HCT116 (cell line): ENCODE measurements at places on chromosomes 2 and 18.

DNA sequence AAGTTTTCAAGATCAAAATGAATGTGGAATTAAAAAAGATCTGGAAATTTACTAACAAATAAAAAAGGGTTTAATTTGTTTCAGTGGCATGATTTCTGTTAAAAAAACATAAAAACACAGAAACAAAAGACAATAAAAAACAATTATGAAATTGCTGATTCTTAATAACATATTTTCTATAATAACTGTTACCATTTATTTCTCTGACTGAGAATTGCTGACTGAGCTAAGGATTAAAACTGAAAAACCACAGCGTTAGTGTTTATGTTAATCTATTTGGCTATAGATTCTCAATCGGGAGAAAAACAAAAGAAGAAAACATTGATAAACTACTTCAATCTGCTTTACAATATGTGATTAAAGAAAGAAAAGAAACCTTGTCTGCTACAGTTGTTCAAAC, 678.6 kb upstream of the ZEB2 start:
- no peak for DNase-seq

GRCh38 chr2:68385220-68385906, 20.3 kb downstream of the PLEK start:
- DNase-seq, result no peak

DNA sequence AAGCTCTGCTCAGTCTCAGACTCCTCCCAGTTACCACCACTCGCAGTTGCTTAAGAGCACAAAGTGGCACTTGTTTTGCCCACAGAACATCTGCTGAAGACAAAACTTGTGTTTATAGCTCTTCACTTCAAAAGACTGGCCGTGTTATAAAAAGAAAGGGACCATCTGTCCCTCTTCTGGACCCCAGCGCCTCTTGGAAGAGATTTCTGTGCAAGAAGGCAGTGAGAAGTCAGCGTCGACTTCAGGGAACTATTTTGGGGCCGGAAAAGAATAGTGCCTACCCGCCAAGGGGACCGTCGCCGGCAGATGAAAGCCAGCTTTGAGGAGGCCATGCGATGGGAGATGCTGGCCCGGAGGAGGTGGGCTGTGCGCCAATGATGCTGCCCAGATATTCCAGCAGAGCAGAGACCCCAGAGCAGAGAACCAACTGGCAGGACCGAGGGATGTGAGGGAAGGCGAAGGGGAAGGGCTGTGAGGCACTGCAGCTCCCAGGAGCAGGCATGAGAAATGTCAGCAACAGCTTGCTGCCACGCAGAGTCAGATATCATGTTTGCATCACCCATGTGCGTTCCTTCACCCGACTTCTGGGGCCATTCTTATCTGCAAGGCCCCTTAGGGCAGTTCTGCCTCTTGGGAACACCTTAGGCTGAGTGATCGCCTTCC, 270.9 kb downstream of the ATAD2B start:
- DNase-seq, result no peak

DNA sequence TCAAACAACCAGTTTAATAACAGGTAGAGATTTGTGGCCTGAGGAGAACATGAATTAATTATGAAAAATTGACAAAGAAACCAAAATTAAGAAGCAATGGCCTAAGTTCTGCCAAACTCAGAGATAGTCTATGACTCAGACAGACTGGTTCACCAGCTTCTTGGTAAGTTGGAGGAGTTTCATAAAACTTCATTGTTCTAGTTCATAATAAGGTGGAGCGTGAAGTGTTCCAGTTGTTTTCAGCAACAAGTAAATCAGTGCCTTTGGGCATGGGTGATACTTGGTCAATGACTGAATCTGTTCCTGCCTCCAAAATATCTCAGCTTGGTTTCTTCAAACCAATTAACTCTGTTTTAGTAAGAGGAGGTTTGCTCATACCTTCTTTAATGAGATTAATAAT, 40.0 kb downstream of the SLC40A1 start:
- no peak for DNase-seq

- no peak for DNase-seq
These were observed 374.1 kb downstream of the TGIF1 start for GRCh38 chr18:3824101-3824500.

GRCh38 chr18:79077181-79077580, 8.0 kb downstream of the ATP9B start:
- no peak for DNase-seq

- DNase-seq, result no peak
These were observed 298.8 kb downstream of the TNS1 start for GRCh38 chr2:217703999-217704398.

DNA sequence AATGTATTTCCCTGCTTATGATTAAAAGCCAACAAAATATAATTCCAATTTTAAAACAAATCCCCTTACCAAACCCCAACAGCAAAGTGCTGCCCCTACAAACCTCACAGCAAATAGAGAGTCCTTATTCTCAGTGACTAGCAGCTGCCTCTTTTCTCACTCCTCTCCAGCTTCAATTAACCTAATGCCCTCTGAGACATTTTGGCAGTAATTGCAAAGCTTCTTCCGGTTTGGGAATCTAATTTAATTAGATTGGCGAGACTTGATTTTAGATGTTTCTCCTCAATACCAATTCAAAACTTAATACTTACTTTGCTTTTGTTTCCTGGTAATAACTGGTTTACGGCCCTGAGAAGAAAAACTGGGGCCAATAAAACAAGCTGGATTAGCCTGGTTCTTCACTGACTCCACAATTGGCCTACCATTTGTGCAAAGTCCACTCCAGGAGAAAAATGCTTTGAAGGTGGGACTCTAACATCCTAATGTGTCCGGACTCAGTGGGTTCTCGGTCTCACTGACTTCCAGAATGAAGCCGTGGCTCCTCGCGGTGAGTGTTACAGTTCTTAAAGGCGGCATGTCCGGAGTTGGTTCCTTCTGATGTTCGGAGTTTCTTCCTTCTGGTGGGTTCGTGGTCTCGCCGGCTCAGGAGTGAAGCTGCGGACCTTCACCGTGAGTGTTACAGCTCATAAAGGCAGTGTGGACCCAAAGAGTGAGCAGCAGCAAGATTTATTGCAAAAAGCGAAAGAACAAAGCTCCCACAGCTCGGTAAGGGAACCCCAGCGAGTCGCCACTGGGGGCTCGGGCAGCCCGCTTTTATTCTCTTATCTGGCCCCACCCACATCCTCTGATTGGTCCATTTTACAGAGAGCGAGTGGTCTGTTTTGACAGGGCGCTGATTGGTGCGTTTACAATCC, 52.8 kb downstream of the SLC35F5 start:
- DNase-seq, result no peak

- DNase-seq, result no peak
These were observed 1062.3 kb upstream of the CRIM1 start for GRCh38 chr2:35293261-35293660.

DNA sequence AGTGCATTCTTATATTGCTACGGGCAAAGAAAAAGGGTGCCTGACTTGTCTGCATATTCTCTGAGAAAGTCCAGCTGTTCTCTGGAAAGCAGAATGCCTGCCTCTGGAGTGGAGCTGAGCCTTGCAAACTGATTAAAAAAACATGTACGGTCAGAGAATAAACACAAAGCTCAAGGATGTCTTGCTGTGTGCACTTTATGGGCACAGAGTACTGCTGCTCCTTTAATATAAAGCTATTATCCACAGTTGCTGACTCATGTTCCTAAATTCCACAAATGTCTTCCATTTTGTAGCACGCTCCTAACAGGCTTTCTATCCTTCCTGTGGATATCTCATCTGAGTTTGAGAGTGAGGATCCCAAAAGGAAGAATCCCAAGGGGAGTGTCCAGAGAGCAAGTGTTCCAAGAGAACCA, 229.0 kb downstream of the MREG start:
- no peak for DNase-seq

- peak; percentile 47 for DNase-seq
These were observed 655 bp downstream of the NPPC start for GRCh38 chr2:231925303-231926179.

DNA sequence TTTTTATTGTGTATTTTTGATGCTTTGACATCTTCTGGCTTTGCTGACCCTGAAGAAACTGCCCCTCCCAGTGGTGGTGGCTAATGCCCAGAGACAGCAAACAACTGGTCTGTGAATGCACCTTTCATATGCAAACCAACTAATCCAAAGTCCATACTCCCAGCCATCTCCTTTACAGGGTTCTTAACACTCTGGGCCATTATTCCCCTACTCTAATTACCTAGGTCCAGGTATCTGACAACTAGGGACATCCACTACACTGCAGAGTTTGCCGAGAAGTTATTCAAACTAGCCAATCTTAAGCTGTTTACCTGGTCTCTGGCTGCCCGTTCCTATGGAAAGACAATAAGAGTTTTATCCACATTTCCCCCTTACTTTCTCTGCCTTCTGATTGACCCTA, 73.6 kb downstream of the FSHR start:
- no peak for DNase-seq

- DNase-seq, result no peak
These were observed 328.2 kb downstream of the RND3 start for GRCh38 chr2:150159300-150159699.

DNA sequence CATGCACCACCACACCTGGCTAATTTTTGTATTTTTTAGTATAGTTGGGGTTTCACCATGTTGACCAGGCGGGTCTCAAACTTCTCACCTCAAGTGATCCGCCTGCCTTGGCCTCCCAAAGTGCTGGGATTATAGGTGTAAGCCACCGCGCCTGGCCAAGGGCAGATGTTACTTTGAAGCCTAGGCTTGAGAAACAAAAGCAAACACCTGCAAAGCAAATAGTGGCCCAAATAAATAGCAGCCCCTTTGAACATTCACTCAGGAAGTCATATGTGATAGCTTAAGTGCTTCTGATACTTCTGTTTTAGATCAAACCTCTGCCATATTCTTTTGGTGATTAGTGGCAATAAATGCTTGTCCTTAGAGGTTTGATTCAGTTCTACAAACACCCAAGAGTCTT, 404.5 kb upstream of the SMIM21 start:
- DNase-seq, result no peak

DNA sequence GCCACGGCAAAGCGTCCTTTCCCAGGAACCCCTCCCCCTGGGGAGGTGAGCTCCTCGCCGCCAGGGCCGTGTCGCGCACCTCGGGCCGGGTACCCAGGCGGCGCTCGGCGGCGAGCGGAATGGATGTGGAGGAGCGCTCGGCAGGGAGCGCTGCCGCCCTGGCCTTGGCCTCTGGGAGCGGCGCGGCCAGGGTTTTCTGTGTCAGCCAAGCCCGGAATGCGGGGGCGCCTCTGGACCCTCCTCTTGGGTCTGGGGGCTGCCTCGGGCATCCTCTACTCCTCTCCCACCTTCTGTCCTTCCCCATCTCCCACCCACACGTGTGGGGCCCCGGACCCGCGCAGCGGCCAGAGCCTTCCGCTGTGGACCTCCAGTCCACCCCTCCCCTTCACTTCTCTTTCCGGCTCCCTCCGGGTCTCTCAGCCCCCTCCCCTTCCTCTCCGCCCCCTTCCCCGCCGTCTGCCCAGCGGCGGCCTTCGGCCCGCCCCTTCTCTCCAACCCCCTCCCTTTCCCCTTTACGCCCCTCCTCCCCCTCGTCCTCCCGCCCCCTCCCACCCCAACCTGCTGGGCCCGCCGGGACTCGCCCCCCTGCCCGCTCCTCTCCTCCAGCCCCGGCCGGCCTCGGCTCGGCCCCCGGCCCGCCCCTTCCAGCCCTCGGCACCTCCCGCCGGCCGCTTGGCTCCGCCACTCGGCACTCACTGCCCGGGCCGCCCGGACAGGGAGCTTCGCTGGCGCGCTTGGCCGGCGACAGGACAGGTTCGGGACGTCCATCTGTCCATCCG, at the start of gene MERTK:
Gene MERTK, plus strand, starts transcription at position 684 of the 779 bp plus-strand sequence. CDS start 129 bp downstream, outside the sequence.
- peak; percentile 72 for DNase-seq

DNA sequence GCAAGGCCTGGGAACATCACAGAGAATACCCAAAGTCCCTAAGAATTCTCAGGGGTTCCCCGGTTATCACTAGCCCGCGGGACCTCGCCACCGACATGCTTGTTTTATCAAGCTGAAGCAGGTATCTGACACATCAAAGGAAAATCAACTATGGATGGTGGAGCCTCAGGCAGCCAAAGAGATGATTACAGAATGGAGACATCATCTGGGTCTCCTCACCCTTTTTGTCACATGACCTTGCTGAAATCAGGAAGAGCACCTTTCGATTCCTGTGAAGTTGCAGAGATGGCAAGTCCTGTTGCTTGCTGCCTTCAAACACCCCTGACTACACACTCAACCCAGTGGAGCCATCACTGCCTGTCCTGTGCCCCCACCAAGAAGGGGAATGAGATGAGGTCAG, 19.2 kb upstream of the CAB39 start:
- no peak for DNase-seq

DNA sequence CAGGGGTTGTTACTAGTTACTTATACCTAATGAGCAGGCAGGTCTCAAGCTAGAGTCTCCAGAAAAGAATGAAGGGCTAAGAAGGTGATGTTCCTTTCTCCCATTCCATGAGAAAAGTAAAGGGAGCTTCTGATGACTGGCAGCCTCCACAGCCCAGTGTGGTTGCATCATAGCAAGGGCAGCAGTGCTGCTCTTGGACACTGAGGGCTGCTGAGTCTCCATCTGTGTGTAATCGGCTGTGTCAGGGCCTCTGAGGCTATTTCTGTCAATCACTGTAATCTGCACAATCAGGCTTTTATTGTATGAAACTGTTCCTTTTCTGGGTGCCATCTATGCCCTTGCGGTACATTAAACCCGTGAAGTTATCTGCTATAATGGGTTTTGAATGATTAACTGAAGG, 164.1 kb upstream of the FBXO11 start:
- DNase-seq, result no peak

DNA sequence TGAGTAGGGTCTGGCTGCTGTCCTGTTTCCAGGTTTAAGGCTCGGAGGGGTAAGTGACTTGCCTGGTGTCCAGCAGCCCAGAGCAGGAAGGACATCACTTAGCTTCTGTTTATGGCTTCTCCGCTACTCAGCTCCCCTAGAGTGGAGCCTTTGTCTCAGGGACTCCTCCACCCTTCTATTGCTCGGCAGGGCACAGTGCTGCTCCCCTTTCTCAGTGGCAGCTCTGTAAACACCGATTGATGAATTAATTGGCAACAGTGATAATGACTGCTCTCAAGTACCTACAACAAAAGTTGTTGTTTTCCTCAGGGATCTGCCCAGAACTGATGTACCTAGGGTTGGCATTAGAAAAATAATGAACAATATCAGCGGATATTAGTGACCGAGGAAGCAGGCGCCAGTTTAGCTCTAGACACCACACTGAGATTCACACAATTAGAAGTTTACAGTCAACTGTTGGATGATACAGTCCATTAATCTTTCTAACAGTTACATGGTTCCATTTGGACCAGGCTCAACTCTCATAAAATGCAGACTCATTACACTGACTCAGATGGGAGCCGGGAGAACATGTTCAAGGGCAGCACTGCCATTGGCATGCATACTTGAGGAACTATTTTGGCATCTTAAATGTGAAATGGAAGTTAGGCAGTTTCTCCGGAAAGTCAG, 265.7 kb downstream of the MTX2 start:
- DNase-seq, result no peak

GRCh38 chr2:213545481-213545880, 261.2 kb downstream of the SPAG16 start:
- DNase-seq, result no peak

- no peak for DNase-seq
These were observed 98.7 kb upstream of the POU3F3 start for GRCh38 chr2:104755026-104755878.
